CD4-positive, alpha-beta T cell treated with Interleukin-1 beta for 1 hour (primary cell): ENCODE measurements at places on chromosomes 5 and 9.

GRCh38 chr9:133880851-133881661, 111.1 kb downstream of the VAV2 start:
- no peak for DNase-seq

GRCh38 chr9:35689542-35690293, at the start of gene TPM2:
TSS of gene TPM2 (minus strand) at chr9:35689925. CDS start at chr9:35689817, 108 bp downstream.
- DNase-seq: no peak

- DNase-seq: no peak
These were observed 2.7 kb upstream of the ITK start for GRCh38 chr5:157177953-157178352.

GRCh38 chr5:34849253-34849652, 10.3 kb downstream of the TTC23L start:
- no peak for DNase-seq

DNA sequence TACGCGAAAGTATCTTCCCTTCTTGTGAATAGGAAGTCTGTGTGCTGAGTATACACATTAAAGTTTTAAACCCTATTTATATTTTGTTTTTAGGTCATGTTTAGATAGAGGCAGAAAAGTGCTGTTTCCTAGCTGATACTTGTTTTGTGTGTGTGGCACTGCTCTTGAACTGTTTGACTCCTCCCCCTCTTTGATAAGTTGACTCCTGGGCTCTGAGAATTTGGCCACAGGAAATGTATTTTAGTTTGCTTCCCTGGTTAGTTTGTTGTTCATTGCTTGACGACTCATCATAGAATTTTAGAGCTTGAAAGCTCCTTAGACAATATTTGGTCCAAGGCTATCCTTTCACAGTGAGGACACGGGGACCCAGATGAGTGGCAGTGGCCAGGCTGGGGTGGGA, 2.0 kb upstream of the CDC14B start:
- no peak for DNase-seq

DNA sequence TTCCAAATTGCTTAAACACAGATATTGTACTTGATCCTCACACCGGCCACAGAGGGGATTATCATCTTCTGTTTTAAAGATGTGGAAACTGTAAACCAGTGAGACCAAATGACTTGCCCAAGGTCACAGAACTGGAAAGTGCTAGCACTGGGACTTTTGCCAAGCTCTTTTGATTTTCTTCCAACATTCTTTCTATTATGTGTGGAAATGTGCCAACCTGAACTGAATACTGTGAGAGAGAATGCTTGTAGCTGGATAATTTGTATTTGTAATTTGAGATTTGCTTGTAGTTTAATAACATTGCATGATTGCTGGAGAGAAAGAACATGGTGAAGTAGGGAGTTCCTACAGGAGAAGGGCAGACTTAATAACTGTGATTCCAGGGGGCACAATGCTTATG, 977.9 kb upstream of the NUDT12 start:
- DNase-seq: no peak

DNA sequence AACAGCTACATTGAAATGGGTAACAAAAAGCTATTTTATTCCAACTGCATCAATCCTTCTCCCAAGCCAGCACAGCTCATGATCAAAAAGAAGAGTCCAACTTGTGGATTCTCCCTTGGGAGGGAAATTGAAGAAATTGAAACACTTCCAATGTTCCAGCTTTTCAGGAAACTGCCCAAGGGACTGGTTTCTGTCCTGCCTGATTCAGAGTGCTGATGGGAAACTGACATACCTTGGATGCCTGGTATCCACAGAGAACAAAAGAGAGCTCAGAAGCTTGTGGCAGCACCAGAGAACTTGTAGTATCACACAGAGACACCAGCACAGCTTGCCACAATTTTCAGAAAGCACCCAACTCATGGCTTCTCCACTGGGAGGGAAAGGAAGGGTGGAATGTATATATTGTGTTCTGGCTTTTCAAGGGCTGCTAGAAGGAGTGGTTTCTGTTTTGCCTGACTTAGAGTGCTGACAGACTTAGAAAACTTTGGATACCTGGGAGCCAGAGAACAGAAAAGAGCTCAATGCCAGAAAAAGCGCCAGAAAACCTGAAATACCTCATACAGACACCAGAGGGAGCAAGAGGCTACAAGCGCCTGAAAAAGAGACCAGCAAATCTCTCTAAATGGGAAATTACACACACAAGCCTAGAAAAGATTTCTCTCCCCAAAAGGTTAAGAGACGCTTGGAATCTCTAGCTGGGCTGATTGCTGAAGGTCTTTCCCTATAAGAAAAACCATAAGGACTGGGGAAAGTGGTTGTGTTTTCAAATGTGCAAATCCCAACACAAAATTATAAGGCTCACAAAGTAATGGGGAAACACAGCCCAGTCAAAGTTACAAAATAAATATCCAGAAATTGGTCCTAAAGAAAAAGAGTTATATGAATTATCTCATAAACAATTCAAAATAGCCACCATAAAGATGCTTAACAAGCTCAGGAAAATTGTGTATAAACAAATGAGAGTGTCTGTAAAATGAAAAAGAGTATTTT, 178.8 kb downstream of the SPOCK1 start:
- DNase-seq: peak; percentile 31

- no peak for DNase-seq
These were observed 223.9 kb upstream of the ADAMTSL1 start for GRCh38 chr9:18250053-18250452.

DNA sequence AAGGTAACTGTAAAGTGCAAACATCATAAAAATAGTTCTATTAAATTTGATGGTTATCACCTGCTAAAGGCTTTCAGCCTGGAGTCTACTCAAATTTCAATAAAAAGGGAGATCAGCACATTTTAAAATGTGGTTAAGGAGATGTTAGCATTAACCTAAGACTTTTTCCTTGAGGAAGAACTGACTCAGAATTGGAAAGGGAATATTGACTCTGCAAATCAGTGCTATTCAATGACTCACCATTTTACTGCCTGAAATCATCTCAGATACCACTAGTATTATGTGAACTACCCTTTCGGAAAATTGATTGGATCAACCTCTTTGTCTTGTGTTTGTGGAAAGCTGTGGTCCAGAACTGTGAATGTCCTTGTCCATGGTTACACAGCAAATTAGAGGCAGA, 113.3 kb downstream of the ADRB2 start:
- no peak for DNase-seq

DNA sequence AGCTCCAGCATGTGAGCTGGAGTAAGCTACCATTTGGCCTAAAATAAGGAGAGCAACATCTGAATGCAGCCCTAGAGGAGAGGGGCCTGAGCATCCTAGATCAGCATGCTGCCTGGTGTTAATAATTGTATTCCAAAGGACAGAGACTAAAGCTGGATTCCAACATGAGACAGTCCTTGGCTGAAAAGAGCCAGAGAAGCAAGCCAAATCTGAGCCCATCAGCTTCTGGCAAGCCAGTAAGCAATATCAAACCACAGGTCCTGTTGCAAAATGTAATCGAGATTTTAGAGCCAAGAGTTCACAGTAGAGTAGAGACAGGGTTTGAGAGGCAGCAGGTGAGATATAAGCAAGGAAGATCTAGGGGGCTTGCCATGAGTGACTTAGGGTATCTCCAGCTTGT, 42.3 kb upstream of the DMAC1 start:
- no peak for DNase-seq

- DNase-seq: no peak
These were observed 219.1 kb upstream of the ELAVL2 start for GRCh38 chr9:24045150-24045549.

GRCh38 chr9:104780796-104781395, 17.0 kb downstream of the NIPSNAP3B start:
- peak; percentile 5 for DNase-seq

DNA sequence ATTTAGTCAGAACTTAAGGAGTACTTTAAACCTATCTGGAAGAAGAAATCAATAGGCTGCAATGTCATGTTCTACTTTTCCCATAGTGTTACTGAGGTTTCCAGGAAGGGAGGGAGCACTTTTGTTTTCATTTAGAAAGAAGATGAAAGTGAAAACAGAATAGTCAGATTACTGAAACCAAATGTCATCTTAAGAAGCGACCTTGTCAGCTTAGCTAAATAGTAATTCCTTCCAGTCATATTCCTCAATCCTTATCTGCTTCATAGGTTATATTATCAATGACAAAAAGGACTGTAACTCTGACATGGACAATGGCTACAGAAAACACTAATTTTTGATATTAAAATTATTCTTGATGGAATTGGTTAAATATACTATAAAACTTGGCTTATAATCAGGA, 27.7 kb downstream of the SAR1B start:
- no peak for DNase-seq

DNA sequence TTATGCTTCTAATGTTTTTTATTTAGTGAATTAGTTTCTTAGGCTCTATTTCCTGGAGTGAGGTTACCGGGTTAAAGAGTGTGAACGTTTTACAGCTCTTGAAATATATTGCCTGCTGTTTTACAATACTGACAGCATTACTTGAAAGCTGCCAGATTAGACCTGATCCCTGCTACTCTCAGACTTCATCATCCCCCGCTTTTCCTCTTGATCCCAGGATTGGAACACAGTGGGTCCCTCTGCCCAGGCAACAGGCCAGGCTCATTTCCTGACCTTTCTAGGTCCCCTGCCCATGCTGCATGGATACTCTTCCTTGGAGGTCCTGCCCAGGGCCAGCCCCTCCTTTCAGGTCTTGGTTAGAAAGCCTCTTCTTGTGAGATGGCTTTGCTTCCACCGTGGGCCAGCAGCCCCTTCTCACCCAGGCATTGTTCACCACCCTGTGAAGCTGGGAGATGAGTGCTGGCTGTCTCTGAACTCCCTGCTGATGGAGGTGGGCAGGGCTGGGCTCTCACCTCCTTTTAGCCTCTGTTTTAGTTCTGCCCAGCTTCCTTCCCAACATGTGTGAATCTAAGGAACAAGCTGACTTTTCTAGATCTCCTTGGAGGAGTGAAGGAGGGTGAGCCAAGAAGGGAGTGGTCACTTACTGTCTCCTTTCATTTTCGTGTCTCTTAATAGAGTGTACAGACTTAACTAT, 15.5 kb upstream of the FAM120AOS start:
- no peak for DNase-seq

GRCh38 chr9:614431-614830, 227.1 kb upstream of the DMRT1 start:
- DNase-seq: no peak

GRCh38 chr5:112641515-112642110, 96.1 kb upstream of the APC start:
- no peak for DNase-seq

GRCh38 chr5:169650701-169651331, 13.7 kb downstream of the DOCK2 start:
- no peak for DNase-seq

GRCh38 chr9:12784461-12785259, 9.8 kb downstream of the LURAP1L start:
- no peak for DNase-seq

DNA sequence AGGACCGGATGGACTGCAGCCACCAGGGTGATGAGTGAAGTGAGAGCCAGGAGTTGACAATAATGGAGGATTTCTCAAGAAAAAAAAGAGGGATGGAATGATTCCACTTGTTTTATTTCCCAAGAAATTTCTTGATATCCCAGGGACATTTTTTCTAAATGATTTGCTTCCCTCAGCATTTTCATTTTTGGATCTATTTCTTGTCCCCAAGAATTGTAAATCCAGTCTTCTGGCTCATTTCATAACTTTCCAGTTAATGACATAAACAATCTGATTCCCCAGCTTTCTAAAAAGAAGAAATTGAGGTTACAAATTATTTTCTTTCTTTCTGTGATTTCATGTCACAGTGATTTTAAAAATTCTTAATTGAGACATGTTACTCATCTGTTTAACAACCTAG, 446.5 kb downstream of the PRR16 start:
- no peak for DNase-seq

GRCh38 chr5:92641031-92641962, 939.7 kb downstream of the NR2F1-AS1 start:
- DNase-seq: no peak

DNA sequence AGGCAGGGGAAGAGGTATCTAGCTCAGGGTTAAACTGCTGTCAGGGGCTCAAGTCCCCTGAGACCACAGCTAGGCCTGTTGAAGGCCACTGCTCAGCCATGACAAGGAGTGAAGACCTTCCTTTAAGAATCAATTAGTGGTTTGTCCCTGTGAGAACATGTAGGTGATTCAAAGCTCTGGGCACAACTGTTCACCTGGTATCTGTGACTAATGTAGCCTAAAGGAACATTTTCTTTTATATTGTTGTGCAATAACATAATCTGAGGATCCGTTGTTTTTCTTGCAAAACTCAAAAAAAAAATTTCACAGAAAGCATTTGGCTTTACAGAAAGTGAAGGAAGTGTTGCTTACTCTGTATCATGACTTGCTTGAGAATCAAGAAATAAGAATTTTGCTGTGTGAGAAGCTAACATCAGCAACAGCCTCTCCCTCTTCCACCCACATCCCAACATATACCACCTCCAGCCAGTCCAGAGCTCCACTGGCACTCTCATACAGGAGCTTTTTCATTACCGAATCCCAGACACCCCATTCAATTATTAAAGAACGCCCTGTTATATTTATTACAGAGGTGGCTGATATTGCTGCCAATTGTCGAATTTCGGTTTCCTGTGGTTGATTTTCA, 807.0 kb downstream of the TLE4 start:
- no peak for DNase-seq

DNA sequence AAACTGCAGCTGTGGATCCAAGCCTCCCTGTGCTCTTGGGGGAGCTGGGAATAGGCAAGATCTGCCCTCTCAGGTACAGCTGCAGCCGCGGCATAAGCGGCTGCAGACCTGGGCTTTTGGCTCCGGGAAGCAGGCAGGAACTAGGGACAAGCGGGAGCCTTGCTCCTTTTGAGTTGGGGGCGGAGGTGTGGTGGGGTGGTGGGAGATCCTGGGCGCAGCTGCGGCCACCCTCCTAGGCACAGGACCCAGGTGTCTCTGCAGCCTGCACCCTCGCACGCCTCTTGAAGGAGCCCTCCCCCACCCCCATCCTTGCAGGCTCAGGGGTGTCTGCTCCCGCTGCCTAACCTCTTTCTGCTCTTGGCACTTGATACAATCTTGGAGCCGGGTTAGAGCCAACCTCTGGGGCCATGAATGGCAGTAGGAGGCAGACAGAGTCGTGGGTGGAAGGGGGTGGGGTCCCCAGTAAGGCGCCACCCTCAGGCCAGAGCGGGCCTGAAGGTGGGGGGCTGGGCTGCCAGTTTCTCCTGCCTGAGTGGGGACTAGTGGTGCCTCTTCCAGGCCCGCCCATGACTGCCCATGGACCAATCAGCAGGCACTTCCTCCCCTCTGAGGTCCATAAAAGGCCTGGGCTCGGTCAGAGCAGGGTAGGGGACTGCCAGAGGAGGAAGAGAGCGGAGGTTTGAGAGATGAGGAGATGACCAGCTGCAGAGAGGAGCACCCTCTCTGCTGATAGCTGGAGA, 267.6 kb upstream of the TNC start:
- DNase-seq: no peak

DNA sequence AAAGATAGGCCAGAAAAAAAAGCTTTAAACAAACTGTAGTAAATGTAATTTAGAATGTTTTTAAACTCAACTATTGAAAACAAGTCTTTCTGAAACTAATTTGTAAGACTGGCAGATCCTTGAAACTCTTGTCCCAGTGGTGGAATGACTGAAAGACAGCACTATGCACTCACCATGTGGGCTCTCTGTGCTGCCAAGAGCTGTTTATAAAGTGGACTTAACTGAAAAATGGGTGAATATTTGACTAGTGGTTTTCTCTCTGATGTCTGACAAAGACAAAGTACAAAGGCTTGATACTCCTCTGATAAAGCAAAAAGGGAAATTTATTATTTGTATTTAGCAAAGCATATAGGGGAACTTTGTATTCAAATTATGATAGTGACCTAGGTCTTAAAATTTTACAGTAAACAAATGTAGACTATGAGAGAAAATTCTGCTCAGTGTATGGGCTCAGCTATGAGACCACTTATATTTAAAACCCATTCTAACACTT, 635.4 kb downstream of the NR2F1-AS1 start:
- DNase-seq: no peak

GRCh38 chr5:103601314-103601713, 38.7 kb upstream of the NUDT12 start:
- no peak for DNase-seq
